Femur (tissue), 1 donor: ENCODE measurements at places on chromosomes 1 and 21.

DNA sequence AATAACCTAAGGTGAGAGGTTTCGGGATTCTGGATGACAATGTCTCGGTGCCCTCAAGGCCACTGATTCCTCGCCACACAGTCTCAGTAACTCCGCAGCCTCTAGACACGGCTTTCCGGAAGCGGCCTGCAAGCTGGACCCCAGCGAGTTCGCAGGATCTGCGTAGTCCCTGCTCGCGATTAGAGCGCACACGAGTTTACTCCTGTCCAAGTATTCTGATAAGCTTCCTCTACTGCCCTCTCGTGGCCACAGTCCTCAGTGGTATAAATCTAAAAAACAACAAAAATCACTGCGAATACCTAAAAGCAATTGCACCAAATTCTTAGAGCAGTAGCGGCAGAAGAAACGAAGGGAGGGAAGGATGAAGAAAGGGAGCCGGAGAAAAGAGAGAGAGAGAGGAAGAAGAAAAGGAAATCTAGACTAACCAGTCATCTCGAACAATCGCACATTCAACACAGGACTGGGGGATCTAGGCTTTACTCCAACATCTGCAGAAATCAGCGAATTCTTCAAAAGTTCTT, 1.1 kb upstream of the PLXNA2 start:
- peak; percentile 91 for DNase-seq

DNA sequence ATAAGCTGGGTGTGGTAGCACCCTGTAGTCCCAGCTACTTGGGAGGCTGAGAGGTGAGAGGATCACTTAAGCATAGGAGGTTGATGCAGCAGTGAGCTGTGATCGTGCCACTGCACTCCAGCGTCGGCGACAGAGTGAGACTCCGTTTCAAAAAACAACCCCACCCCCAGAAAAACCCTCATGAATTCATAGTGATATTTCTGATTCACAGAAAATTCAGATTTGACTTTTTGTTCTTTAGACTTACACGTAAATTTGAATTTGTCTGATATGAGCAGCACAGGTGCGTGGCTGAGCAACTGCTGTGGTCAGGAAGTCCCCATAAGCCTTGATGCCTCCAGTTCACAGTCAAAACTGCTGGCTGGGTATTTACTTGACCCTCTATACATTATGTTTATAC, 10.0 kb upstream of the MORC3 start:
- no peak for DNase-seq

- DNase-seq, result no peak
Measured at GRCh38 chr1:209505044-209505443, 78.5 kb upstream of the CAMK1G start.

- DNase-seq, result no peak
Measured at GRCh38 chr1:36128126-36128904, 3.3 kb upstream of the COL8A2 start.

GRCh38 chr1:147389532-147390184, 147.2 kb downstream of the CHD1L start:
- DNase-seq, result no peak

DNA sequence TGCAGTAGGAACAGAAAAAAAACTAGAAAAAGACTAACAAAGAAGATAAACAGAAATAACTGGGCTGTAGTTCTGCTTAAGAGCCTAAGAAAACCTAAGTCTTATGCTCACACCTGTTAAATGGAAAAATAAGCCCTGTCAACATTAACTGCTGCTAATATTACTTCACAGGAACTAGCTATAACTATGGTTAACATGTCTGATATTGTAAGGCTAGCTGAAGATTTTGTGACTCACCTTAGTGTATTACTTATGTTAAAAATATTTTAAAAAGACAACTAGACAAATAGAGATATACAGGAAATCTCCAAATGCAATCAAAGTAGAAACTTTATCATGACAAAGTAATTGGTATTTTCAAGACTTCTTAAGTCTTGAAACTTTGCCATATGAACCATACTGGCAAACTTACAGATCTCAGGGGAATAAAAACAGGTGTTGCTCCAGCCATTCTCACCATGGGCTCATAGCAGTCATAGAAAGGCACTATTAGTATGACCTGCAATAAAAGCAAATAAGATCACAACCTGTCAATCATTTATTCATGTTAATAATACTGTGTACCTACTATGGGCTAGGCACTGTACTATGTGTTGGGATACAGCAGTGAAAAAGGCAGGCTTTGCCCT, 30.7 kb downstream of the KYAT3 start:
- DNase-seq, result no peak

DNA sequence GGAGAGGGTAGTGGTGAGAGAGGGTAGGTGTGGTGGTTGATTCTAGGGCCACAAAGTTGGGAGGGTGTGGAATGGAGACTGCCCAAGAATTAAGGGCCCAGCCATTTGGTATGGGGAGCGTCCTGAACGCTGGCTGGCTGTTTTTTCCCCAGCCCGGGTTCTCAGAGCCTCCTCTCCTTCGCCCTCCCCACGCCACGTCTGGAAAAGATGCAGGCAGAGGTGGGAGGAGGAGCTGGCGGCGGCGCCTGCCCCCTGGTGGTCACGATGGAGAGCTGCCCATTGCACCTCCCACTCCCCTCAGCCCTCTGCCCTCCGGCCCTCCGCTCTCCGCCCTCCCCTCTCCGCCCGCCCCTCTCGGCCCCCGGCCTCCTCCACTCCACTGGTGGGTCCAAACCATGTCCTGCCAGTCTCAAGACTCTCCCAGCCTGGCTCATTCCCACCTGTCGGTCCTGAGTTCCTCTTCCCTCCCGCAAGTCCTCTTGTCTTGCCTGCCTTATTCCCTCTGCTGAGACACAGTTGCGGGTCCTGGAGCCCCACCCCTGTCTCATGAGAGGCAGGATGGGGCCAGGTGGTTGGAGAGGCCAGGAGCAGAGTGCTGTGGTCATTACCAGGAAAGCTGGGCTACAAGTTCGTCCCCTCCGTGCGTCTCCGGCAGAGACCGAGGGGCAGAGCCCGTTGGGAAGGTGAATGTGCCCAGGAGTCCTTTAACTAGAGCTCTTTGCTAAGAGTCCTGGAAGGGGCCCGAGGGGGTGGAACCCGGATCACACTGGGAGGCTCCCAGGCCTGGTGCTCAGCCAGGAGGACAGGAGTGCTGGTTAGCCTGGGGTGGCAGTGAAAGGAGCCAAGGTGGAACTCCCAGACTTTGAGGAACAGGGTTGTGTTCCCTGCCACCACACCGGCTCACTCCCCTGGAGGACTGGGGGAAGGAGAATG, 22.6 kb downstream of the ETNK2 start:
- peak; percentile 83 for DNase-seq

GRCh38 chr21:28991861-28992525, 684 bp downstream of the LTN1 start:
- DNase-seq, result no peak

- no peak for DNase-seq
Measured at GRCh38 chr1:46136711-46137110, 4.3 kb upstream of the PIK3R3 start.

DNA sequence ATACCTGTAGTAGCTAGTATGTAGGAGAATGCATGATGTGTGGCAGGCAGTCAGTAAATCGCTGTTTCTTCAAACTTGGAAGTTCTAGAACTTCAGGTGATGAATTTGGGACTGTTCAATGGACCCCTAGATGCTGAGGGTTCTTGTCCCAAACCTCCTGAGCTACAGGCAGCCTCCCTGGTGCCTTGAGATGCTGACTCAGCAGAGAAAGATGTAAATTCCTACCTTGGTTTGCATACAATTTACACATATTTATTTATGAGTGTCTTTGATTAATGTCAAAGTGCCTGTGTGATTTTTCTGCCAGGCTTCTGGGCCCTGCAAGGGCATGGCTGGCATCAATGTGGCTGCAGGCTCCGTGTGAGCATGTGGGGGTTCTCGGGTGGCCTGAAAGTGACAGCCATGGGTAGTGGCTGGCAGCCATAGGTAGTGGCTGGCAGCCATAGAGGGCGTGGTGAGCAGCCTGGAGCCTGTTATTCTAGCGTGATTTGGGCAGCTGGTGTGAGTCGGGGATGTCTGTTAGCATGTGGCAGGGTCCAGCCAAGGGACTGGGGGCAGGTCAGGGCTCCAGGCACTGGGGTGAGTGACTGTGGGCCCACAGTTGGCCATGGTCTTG, 13.2 kb upstream of the POU3F1 start:
- no peak for DNase-seq

DNA sequence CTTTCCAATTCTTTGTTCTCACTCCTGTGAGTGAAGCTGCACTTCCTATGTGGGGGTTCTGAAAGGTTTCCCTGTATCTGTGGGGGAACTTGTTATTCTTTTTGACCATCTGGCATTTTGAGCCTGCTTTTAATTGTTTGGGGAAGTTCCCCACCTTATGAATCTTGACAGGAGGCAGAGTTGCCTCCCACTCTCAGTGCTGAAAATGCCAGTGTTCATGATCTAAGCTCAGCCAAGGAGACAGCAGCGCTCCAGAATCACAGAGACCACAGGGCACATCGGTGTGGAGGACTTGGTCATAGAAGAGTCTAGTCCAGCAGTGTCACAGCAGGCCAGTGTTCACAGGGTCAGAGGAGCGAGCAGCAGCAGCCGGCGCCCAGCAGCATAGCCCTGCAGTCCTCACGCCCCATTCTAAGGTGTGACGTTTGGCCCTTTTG, 63.8 kb upstream of the PRDX6 start:
- no peak for DNase-seq

DNA sequence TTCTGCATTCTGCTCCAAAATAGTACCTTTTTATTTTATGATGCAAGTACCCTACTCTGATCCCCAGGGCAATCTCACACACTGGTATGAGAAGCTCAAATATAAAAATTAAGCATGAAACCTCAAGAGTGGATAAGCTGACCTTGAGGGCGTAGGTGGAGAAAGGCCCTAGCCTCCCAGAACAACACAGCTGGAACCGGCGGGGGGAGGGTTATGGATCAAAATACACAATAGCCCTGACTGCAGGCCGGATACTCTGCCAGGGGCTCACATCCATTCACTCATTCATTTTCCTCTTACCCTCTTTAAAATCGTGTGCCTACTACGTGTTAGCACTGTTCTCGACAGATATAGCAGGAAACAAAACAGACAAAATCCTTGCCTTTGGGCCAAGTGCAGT, 32.8 kb upstream of the ECE1 start:
- no peak for DNase-seq

- no peak for DNase-seq
Measured at GRCh38 chr1:165674599-165674998, 23.8 kb downstream of the ALDH9A1 start.

DNA sequence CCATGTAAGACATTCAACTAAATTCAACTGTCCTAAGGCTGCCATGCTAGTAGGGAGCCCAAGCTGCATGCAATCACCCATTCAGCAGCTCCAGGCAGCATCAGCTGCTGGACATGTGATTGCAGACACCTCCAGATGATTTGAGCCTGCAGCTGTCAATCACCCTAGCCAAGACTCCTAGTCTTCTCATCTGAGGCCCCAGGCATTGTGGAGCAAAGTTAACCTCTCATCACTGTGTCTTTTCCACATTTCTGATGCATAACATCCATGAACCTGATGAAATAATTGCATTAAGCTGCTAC, 5.6 kb upstream of the CDC42BPA start:
- no peak for DNase-seq

DNA sequence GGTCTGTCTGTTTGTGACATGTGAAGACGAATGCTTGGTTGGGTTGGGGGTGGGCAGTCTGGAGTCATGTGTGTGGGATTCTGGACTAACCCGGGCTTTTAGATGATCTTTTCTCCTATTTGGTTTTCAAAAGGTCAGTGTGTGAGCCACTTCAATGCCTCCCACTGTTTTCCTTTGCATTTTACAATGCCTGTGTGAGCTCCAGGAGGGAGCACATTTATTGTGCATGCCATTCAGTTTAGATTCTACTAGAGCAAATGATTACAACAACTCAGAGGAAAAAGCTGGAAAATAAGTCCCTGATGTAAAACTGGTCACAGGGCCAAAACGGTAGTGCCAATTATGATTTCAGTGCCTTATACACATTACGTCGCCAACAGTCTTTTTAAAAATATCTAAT, 90.9 kb downstream of the LYPLAL1 start:
- DNase-seq, result peak; percentile 24

- DNase-seq, result no peak
Measured at GRCh38 chr1:112496290-112496689, 12.5 kb upstream of the WNT2B start.
